ENCODE measurements at places on chromosomes 16 and 17. TPM values are rescaled to one million over a fixed set of nuclear protein-coding genes. Genes with fewer than 3 reads are reported as not detected.
A peak's percentile ranks its signal among the peaks of the same experiment; 100 is the strongest.

- no peak for DNase-seq
Observed at GRCh38 chr16:86362155-86362849, 148.0 kb upstream of the FOXF1 start.

GRCh38 chr16:19245326-19245925 lies 40.1 kb upstream of the CLEC19A start:
- DNase-seq, result no peak

DNA sequence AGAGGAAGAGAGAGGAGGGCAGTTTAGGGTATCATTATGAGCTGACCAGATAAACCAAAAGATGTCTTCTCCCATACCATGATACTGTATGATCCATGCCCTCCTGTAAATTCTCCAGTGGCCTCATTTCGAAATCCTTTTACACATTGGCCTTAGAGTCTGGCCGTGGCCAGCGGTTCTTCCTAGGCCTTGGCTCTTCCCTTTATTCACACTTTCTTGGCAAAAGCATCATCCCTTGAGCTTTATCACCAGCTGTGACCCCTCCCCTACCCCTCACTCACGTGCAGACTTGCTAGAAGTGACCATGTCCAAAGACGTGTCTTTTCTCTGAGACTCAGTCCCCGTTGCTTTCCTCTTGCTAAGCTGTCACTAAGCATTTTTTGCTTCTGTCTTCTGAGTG lies 22.8 kb downstream of the KATNIP start:
- DNase-seq, result no peak

DNA sequence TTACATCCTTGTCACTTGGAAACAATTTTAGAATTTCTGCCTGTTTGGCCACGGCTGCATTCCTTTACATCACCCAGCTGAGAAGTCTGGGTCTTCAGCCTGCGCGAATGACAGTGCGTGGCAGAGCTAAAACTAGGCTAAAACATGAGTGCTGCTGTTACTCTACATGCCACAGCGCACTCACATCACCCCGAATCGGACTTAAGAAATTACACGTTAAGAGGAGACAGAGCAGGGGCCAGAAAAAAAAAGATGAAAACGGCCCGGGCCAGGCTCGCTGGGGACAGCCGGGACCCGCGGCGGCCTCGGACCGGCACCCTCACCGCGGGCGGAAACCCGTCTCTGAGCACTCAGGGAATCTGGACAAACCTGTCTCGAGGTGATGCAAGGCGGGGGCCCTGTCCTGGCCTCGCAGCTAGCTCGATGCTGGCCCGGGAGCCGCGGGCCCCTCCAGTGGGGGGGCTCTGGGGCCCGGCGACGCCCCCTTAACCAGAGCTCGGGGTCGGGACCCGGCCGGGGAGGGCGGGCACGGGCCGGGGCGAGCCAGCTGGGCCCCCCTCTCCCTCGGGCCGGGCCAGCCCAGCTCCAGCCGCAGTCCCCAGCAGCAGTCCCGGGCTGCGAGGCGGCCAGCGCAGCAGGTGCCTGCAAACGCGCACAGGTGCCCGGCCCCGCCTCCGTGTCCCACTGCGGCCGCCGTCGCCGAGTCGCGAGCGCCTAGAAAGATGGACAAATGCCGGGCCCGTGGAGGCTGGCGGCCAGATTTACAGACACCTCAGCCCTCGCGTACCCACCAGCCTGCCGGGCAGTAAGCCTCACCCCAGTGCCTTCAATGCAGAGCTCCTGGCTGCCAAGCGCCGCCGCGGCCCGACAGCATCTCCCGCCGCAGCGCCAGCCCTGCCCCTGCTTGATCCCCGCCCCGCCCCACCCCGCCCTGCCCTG lies at the start of gene AKTIP:
Gene AKTIP (minus strand): TSS at position 879 of the 939 bp plus-strand sequence. CDS start 2,950 bp downstream, outside the sequence.
- DNase-seq, result peak; percentile 71

GRCh38 chr17:37507111-37507510 lies 17.4 kb downstream of the DUSP14 start:
- DNase-seq, result peak; percentile 52

GRCh38 chr16:78485188-78485916 lies 385.9 kb downstream of the WWOX start:
- no peak for DNase-seq

DNA sequence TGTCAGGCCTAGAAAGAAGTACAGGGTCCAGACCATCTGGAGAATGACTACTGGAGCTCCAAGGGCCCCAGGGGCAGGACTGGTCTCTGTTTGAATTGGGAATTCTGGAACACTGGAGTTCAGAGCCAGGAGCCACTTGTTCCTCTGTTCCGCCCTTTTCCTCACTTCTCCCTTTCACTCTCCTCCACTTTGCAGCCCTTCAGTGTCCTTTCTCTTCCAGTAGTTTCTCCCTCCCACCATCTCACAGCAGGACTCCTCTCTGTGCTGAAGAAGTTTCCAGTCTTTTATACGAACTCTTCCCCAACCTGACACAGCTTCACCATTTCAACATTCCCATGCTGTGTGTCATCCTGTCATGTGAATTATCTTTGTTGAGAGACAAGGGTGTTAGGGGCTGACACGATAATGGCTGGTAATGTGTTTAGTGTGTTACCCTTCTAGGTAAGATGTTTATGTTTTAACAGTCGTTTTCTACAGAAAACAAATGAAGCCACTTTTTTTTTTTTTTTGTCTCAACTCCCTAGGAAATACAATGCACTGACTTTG lies 180.3 kb upstream of the MYOCD start:
- DNase-seq, result peak; percentile 59

DNA sequence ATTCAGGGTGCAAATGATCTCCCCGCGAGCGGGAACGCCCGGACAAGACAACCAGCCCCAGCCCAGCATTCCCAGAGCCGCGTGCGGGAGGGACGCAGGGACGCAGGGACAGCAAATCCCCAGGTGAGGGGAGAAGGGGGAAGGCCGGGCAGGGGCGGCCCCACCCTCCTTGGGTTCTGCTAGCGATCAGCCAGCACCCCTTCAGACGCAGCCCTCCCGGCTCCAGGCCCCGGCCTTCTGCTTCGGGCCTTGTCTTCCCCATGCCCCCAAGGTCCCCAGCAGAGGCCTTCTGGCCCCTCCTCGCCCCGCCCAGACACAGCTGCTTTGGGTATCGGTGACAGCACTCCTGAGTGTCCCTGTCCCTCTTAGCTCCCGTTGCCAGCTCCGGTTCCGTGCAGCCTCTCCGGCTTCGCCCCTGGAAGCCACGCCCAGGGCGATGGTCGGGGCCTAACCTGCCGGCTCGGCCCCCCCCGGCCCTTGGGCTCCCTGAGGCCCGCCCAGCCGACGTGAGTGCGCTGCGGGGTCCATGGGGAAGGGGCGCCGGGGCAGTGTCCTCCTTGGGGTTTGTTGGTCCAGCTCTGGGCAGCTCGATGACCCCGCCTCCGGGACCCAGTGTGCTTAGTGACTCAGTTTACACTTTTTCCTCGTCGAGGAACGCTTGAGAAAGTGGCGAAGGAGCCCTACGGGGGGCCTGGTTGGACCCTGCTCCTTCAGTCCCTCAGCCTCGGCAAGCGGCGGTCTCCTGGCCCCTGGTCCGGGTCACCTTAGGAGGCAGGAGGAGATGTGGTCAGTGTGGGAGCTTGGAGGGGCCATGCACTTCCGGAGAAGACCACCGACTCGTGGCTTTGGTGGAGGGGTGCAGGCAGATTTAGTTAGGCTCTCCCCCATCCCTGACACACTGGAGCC lies 50.5 kb upstream of the AMZ2 start:
- DNase-seq, result peak; percentile 88

DNA sequence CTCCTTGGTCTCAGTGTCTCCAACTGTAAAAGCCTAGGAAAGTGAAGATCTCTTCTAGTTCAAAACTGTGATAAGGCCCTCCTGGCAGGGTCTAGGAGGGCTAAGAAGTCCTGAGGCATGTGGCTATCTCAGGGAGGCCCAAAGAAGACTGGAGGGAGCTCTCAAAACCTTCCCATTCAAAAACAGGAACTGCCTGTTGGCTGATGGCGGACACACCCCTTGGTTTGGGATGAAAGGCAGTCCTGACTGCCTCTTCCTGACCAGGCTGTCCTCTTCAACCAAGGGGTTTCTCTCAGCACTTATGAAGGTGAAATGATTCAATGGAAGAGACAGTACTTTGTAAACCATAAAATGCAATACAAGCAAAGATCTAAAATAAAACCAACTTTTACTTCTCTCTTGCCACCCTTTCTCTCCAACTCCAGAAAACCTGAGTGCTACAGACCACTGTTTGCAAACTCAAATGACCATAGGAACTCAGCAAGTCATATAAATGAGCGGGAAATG lies 4.7 kb downstream of the ZNF764 start:
- no peak for DNase-seq

DNA sequence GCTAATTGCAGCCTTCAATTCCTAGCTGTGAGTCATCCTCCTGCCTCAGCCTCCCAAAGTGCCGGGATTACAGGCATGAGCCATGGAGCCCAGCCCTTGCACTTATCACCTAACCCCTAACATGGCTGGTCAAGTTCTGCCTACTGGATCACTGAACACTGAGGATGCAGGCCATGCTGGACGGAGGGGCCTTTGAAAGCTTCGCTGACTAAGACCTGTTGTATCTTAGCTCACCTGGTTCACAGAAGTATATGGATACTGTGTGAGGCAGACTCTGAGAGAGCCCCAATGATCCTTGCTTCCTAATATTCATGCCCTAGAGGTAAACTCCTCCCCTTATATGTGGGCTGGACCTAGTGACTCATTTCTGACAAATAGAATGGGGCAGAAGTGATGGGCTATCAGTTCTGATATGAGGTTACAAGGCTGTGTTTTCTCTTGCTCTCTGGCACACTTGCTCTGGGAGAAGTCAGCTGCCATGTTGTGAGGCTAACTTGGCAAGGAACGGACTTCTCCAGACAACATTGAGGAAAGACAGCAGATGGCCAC lies 11.7 kb upstream of the TMIGD1 start:
- DNase-seq, result no peak

GRCh38 chr16:65959983-65960382 lies 406.5 kb upstream of the CDH5 start:
- DNase-seq, result no peak

- DNase-seq, result peak; percentile 69
Observed at GRCh38 chr17:39601758-39602532, 5.8 kb downstream of the NEUROD2 start.

GRCh38 chr17:29243792-29244191 lies 2.9 kb upstream of the CRYBA1 start:
- peak; percentile 71 for DNase-seq

Gene UNC13D
- 6.4 TPM for total RNA-seq

Gene RASL10B
- total RNA-seq, result 26.1 TPM

Gene FOXC2
- 0.16 TPM for total RNA-seq

Gene CCL7
- total RNA-seq, result not detected

Gene AGRP
- not detected for total RNA-seq

Gene ABCC1
- total RNA-seq, result 51.2 TPM

Gene MMP15
- 105 TPM for total RNA-seq

All from endodermal cell (in vitro differentiated cells).